Activated naive CD4-positive, alpha-beta T cell treated with anti-CD3 and anti-CD28 coated beads for 36 hours (primary cell): ENCODE measurements at places on chromosomes 12 and 14.

DNA sequence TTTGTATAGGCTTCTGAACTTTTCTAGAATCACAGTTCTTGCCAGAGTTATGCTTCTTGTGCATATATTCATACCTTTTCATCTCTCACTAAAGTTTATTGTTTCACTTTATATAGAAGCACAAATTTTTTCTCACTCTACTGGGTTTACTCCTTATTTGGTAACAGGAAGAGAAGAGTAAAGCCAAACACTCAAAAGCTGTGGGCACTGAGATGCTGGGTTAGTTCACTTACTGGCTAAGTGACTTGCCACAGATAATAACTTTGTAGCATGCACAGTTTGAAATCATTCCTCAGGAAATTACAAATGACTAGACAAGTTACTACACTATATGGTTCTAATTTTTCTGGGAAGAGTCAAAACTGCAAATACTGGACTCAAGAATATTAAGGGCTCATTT lies 7.8 kb downstream of the HIGD1C start:
- no peak for DNase-seq

DNA sequence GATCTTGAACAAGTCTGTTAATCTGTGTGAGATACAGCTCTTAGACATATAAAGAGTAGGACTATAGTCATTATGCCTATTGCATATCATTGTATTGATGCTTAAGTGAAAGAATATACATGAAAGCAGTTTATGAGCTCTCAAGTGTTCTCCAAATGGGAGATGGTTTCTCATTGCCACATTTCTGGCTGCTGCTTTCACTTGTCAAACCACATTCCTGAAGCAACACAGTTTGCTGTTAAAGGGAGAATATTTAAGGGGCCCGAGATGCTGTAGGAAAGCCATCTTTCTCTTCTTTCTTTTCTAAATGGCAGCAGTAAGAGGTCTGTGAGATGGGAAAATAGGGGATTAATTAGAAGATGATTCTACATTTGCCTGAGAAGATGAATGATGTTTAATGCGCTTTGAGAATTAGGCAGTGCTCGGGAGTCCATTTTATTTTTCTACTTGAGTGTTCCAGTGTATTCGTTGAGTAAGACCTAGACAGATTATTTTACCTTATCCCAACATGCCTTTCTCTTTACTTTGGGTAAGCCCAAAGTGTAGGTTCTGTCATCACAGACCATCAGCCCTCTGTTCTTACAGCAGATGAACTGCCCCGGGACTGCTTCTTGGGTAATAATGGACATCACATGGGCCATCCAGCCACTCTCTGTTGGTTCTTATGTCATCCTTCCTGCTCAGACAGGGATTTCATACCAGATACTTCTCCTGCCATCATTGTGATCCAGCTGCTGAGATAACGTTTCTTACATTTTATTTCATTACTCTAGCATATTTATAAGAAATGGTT lies 35.6 kb downstream of the ANO4 start:
- no peak for DNase-seq

DNA sequence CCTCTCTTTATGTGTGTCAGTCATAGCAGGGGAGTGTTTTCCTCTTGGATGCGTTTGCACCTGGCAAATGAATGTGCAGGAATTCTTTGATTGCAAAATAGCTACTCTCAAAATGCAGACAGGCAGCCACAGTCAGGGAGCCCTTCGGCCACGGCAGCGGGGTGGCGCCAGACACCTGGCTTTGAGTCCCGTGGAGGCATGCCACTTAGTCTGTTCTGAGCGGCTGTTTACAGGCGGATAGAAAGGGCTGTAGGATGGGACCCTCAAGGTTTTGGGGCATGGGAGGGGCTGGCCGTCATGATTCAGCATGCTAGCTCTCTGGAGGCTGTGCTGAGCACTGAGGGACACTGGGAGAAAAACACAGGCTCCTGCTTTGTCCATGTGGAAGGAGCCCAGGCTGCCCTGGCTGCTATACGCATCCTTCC lies 117.1 kb downstream of the SLC25A47 start:
- DNase-seq: peak; percentile 63

- DNase-seq: no peak
Measured at GRCh38 chr14:68176687-68177086, 357.1 kb downstream of the RAD51B start.

- DNase-seq: no peak
Measured at GRCh38 chr12:131947482-131948027, 2.2 kb upstream of the EP400 start.

- no peak for DNase-seq
Measured at GRCh38 chr12:53343969-53344368, 7.8 kb upstream of the SP7 start.

DNA sequence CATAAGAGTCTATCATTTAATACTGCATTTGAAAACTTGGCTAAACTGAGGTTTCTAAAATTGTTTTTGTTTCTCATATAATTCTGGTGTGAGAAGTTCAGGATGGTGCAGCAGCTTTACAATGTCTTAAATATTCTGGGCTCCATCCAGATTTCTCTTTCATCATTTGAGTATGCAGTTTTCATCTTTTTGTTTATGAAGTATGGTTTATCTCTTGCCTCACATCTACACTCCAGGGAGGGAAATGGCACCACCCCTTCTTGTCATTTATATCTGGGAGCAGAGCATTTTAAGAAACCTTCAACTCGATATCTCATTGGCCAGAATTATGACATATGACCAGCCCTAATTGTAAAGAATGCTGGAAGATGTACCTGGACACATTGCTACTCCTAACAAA lies 24.3 kb downstream of the GEMIN2 start:
- DNase-seq: no peak

DNA sequence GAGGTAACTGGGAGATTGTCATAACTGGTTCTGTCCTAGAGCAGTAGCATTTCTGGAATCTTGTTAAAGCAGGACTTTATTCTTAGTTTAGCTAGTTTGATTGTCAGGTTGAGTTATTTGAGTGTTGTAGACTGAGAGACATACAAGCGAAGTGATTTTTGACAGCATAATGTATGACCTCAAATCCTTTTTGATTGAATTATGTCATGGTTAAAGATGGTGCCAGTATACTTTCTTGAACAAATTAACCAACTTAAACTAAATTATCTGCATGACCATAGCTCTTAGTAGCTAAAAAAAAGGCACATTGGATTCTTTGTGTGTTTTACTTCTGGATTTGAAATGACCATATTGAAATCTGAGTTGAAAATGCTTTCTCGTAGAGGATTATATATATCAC lies 626.6 kb downstream of the TMTC2 start:
- DNase-seq: no peak

- no peak for DNase-seq
Measured at GRCh38 chr14:38469156-38469555, 213.3 kb upstream of the CLEC14A start.

DNA sequence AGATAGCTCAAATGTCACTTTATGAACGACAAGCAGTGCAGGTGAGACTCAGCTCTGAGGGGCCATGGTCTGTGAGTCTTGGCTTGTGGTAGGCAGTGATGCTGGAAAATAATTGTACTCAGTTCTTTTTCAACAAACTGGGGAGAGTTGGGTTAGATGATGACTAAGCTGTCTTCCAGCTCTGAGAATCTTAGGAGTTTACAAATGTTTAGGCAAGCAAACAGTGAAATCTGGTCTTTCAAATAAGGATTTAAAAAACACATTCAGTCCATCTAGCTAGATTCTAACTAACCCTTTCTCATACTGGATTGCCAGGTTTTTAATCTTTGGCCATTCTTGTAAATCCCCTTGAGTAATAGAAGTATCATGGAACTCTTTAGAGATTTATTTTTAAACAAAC lies 3.4 kb downstream of the PHC1 start:
- no peak for DNase-seq

GRCh38 chr12:132341318-132342050 lies 12.1 kb upstream of the GALNT9 start:
- no peak for DNase-seq

GRCh38 chr12:80589077-80589476 lies 118.4 kb upstream of the MYF6 start:
- DNase-seq: no peak

GRCh38 chr12:107525719-107526554 lies 159.7 kb upstream of the PWP1 start:
- DNase-seq: no peak

DNA sequence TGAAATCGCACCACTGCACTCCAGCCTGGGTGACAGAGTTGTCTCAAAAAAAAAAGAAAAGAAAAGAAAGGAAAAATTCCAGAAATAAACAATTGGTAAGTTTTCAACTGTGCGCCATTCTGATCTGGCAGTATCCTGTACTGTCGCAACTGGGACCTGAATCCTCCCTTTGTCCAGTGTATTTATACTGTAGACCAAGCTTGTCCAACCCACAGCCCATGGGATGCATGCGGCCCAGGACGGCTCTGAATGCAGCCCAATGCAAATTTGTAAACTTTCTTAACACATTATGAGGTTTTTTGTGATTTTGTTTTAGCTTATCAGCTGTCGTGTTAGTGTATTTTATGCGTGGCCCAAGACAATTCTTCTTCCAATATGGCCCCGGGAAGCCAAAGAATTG lies 84.7 kb downstream of the TMCC3 start:
- DNase-seq: no peak

GRCh38 chr14:65070471-65070976 lies 31.8 kb downstream of the MAX start:
- DNase-seq: no peak

DNA sequence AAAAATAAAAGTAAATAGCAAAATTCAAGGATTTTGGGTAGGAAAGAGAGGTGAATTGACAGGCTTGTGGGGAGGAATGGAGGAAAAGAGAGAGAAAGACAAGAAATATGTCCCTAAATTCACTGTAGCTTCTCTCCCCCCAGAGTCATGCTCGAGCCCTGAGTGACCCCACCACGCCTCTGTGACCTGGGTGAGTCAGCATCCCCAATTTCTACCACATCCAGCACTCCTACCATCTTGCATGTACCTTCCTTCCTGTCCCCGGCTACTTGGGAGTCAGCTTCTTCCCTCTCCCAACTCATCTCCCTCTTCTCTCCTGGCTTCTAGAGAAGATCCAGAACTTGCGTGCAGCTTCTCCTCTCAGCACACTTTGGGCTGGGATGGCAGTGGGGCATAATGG lies 9.8 kb downstream of the ZNF219 start:
- DNase-seq: no peak

- peak; percentile 39 for DNase-seq
Measured at GRCh38 chr14:51185180-51185579, 54.9 kb upstream of the TMX1 start.

- DNase-seq: no peak
Measured at GRCh38 chr14:95185033-95185766, 27.9 kb upstream of the DICER1 start.

DNA sequence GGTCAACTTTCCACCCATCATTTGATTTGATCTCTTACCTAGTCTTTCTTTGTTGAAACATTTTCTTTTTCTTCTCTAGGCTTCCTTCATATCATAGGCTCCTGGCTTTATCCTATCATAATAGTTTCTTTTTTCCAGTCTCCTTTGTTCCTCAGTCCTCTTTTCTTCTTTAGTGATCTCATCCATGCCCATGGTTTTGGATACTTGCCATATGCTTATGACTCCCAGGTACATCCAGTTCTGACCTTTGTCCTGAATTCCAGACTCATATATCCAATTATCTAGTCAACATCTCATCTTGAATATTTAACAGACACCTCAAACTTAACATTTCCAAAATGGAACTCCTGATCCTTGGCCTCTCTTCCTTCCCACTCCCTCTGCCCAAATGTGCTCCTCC lies 36.1 kb upstream of the KRAS start:
- DNase-seq: no peak

GRCh38 chr12:57089271-57090245 lies 644 bp downstream of the NAB2 start:
- peak; percentile 52 for DNase-seq

- DNase-seq: no peak
Measured at GRCh38 chr12:49976557-49976956, 3.8 kb downstream of the AQP6 start.

- no peak for DNase-seq
Measured at GRCh38 chr12:109538191-109538863, 35.0 kb downstream of the MMAB start.

GRCh38 chr14:98112194-98112780 lies 1159.7 kb downstream of the BCL11B start:
- no peak for DNase-seq

DNA sequence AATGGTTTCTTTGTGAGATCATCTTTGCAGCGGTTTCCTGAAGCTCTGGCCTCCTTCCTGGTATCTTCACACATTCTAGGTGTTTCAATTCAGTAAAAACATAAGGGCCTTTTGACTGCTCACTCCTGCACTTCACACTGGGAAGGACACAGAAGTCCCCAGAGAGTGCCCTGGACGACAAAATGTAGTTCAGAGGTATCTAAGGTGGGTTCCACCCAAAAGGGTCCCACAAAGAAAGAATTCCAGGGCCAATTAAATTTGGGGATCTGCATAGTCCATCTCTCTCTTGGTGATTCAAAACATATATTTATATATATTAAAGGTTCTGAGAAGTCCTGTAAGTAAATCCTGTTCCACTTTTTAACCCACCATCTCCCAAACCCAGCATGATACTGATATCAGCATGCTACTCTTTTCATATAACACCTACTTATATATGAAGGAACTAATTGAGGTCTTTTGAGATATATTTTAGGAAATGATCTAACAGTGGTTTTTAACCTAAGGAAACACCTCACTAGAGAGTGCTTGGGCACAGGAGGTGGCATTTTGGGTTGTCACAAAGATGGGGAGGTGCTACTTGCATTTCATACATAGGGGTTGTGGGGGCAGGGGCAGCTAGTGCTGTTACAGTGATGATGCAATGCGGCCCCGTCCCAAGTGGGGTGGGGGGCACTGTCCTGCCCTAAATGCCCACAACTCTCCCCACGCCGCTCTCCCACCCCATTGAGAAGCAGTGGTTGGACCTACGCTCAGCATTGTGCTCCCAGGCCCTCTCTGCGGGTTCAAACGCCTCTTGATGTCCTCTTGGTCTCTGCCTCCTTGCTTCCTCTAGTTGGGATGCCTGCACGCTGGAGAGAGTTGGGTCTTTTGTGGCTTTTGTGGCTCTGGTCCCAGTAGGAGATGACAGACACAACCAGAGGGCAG lies 109.4 kb downstream of the ARF6 start:
- peak; percentile 92 for DNase-seq

DNA sequence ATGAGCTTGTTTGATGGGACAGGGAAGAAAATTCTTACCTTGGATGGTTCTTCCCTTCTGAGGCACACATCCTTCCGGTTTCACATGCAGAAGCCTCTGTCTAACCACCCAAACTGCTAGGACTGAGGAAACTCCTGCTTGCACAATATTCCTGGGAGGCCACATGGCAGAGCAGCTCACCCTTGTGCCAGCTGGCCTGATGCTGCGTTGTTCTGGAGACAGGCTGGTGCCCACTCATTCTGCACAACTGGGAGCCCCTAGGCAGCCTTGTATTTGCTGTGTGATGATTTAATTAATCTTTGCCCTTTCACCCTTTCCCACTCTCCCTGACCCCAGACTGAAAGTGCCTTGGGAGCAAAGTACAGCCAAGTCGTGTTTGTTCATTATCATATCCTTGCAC lies 130.8 kb downstream of the RTN1 start:
- DNase-seq: no peak

DNA sequence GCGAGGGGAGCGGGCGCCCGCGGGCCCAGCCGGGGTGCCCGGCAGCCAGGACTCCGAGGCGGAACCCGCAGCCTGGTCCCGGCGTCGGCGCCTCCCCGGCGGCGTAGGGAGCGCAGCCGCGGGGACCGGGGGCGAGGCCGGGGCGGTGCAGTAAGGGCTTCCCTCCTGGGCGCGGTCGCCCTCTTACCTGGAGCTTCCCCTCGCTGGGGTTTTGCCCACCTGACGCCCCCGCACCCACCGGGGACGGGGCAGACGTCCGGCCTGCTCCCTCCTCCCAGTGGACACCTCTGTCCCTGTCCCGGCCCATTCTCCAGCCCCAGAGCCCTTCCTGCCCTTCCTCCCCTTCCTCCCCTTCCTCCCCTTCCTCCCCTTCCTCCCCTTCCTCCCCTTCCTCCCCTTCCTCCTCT lies 413 bp upstream of the TUBA1C start:
- DNase-seq: peak; percentile 58

- no peak for DNase-seq
Measured at GRCh38 chr12:68246350-68246749, 7.1 kb downstream of the IL22 start.
